ENCODE measurements at places on chromosomes 5 and 9.
A peak's percentile ranks its signal among the peaks of the same experiment; 100 is the strongest.

GRCh38 chr5:167348980-167349379 is 942.5 kb upstream of the WWC1 start:
- DNase-seq, result no peak

DNA sequence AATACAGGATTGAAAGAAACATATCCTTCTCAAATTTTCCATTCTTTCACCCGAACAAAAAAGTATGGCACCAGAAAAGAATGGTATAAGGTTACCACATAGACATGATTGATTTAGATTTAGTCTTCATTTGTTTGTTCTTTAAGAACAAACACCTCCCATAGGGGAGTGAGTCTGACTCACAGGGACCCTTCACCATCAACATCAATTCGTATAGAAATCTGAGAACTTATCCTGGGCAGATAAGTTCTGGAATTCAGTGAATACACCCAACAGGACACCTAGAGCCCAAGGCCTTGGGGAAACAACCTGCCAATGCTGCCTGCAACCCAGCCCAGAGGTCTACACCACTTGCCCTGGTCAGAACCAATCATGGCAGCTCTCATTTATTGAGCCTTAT is 46.2 kb downstream of the LHFPL2 start:
- no peak for DNase-seq

GRCh38 chr5:123937230-123937629 is 425.3 kb downstream of the CSNK1G3 start:
- DNase-seq, result peak; percentile 12

DNA sequence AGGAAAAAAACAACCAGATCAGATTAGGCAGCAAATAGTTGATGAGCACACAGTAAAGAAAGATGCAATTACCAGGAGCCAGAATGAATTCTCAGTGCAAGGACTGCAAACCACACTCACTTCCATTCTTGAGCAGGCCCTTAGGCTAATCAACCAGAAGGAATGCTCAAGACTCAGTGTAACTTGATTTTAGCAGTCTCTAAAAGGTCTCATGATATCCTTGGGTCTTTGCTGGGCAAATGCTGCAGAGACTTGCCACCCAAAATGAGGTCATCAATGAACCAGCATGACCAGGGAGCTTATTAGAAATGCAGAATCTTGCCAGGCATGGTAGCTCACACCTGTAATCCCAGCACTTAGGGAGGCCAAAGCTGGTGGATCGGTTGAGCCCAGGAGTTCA is 20.1 kb upstream of the TMEM245 start:
- DNase-seq, result no peak

DNA sequence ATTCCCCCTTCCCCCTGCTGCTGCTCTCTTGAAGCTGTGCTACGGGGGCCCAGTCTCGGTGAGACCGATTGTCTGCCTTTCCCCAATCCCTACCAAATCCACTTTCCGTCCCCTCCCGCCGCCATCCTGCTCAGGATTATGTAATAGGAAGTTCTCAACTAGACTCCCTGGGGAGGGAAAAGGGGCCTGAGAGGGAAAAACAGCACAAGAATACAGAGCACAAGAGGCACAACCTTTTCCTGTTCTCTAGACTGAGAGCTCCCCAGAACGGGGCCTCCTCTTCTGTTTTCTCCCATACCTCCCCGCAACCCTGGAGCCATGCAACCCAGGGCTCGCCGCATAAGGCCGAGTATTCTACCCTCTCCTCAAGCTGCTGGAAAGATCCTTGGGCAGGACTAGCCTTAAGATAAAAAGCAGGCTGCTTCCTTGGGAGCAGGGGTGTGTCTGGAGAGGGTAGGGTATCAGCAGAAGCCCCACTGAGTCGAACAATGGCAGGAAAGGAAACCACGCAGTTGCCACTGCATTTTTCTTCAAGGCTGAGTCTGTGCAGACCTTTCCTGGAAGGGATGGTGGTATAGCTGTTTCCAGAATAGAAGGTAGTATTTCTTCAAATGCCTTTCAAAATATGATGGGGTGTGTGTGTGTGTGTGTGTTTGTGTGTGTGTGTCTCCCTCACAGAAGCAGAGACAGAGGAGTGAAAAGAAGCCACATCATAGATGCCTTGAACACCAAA is 12.9 kb downstream of the MYORG start:
- DNase-seq, result peak; percentile 10
